ENCODE measurements at places on chromosomes 3 and 15. TPM values are rescaled to one million over a fixed set of nuclear protein-coding genes. Genes with fewer than 3 reads are reported as not detected.

FAM107A gene
- not detected for total RNA-seq

GRCh38 chr3:194133661-194134230, 2.2 kb upstream of the HES1 start:
- peak; percentile 39 for DNase-seq

MASP1 gene
- total RNA-seq = 3.9 TPM

ECE2 gene
- total RNA-seq = not detected

- peak; percentile 90 for DNase-seq
Measured at GRCh38 chr3:189309400-189309975, 137.7 kb downstream of the TPRG1 start.

GRCh38 chr3:24018784-24019570, 73.9 kb downstream of the NR1D2 start:
- peak; percentile 11 for DNase-seq

DNA sequence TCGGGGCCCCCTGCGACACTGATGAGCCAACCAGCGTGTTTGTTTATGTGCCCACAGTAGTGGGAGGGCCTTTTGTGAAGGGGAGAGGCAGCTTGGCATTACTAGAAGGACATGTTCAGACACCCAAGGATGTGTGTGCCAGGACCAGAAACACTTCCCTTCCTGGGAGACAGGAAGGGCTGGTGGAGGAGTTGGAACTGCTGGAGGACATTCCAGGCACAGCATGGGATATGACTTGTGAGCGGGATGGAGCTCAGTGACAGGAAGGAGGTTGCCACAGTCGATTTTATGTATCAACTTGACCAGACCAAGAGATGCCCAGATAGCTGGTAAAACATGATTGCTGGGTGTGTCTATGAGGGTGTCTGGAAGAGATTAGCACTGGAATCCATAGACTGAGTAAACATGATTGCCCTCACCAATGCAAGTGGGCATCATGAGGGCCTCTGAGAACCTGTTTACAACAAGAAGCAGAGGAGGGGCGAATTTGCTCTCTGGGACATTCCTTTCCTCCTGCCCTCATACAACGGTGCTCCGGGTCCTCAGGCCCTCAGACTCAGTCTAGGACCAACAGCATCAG, 106.4 kb upstream of the TLE3 start:
- no peak for DNase-seq

GRCh38 chr3:188439080-188439479, 285.1 kb downstream of the LPP start:
- no peak for DNase-seq

DNA sequence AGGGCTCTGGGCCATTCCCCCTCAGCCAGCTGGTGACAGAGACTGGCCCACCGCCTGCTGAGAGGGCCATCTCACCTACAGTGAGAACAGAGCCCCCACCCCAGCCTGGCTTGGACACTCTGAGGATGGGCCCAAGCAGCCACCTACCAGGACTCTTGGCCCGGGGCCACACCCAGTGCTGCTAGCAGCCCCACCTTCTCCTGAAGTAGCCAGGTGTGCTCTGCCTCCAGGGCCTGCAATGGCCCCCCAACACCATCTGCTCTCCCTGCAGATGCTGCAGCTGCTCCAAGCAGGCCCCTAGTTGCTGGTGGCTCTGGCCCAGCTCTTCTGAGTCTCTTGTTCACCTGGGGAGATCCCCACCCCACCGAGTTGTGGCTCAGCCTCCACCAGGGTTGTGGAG, 6.8 kb upstream of the CLK3 start:
- no peak for DNase-seq

SPINT1 gene
- 145 TPM for total RNA-seq

Measured in bronchial epithelial cell (primary cell).